Dermis blood vessel endothelial cell (primary cell): ENCODE measurements at places on chromosomes 16 and 17. TPM values are rescaled to one million over a fixed set of nuclear protein-coding genes. Genes with fewer than 3 reads are reported as not detected.
A peak's percentile ranks its signal among the peaks of the same experiment; 100 is the strongest.

DNA sequence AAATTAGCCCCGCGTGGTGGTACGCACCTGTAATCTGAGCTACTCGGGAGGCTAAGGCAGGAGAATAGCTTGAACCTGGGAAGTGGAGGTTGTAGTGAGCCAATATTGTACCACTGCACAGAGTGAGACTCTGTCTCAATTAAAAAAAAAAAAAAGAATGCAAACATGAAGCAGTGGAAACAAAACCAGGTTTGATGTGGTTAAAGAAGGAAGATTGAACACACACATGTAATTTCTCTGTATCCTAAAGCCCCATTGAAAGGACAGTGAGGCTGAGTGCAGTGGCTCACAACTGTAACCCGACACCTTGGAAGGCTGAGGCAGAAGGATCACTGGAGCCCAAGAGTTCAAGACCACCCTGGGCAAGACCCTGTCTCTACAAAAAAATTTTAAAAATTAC lies 26.5 kb upstream of the SBK1 start:
- DNase-seq: no peak

- peak; percentile 88 for DNase-seq
Measured at GRCh38 chr17:1000597-1001461, 3.9 kb downstream of the TIMM22 start.

- no peak for DNase-seq
Measured at GRCh38 chr16:53131050-53131362, 76.2 kb downstream of the CHD9 start.

GRCh38 chr17:78026381-78026780 lies 67.9 kb downstream of the TNRC6C start:
- DNase-seq: no peak

GRCh38 chr17:73156887-73157520 lies 7.8 kb upstream of the SSTR2 start:
- no peak for DNase-seq

DNA sequence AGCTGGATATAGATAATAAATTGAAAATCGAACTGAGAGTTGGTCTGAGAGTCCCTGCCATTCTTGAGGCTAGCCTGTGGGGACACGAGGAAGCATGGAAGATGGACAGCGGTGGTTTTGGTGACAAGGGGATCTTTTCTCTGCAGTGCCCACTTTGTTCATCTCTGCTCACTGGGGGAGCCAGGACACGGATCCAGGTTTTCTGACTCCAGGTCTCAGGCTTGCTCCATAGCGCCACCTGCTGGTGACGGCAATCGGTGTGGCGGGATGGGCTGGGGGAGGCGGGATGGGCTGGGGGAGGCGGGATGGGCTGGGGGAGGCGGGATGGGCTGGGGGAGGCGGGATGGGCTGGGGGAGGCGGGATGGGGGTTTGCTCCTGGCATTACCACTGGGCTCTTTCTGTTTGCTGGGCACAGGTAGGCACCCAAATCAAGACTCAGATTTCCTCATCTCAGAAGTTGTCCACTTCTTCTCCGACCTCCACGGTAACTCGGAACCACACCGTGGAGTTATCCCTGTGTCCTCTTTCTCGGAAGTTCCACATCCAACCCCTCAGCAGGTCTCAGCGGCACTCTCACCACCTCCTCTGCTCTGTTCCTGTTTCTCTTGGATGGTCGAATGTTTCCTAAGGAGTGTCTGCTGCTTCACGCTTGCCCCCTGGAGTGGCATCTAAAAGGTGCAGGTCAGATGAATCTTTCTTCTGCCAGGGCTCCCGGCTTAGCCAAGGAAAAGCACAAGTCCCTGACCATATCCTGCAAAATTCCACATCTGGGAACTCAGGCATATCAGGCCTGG lies 142.4 kb downstream of the CYLD start:
- no peak for DNase-seq

Gene CCL17
- total RNA-seq: not detected in 2 replicates
